Fibroblast of lung (primary cell): ENCODE measurements at places on chromosomes 6 and 20. TPM values are rescaled to one million over a fixed set of nuclear protein-coding genes. Genes with fewer than 3 reads are reported as not detected.

DNA sequence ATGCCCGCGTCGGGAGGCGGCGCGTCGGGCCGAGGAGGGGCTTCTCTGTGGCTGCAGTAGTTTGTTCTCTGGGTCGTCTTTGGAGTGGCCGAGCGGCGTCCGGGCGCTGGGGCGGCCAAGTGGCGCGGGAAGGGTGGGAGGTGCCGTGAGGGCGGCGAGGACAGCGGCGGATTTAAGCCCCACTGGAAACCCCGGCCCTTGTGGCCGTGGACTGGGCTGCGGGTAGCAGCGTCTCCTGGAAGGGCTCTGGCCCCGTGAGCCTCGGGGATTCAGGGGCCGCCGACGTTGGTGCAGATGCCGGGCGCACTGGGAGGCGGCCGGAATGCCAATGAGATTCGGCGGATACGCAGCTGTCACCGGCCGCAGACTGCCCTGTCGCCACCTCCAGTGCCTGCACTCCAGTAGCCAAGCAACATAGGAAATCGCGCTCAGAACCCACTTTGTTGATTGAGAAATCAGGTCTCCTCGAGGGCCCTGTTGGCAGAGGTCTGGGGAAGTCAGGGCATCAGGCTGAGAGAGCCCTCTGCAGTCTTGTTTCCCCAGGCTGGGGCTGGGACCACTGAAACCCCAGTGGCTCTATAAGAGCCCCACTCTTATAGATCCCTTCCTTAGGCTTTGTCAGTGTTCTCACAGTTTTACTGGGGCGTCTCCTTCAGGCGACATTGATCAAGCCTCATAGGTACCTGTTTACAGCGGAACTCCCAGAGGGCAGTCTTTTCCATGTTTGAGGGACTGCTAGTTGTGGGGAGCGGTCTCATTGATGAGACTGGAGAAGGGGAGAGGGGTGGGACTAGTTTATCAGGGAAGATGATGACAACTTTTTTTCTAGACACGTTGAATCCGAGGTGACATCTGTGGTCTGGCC, 642 bp downstream of the GZF1 start:
- no peaks in the 10 kb centered on the region for H3K27me3 ChIP-seq
- DNase-seq: no peak
- H3K36me3 ChIP-seq: peaks cover 5% of the 10 kb centered on the region

DNA sequence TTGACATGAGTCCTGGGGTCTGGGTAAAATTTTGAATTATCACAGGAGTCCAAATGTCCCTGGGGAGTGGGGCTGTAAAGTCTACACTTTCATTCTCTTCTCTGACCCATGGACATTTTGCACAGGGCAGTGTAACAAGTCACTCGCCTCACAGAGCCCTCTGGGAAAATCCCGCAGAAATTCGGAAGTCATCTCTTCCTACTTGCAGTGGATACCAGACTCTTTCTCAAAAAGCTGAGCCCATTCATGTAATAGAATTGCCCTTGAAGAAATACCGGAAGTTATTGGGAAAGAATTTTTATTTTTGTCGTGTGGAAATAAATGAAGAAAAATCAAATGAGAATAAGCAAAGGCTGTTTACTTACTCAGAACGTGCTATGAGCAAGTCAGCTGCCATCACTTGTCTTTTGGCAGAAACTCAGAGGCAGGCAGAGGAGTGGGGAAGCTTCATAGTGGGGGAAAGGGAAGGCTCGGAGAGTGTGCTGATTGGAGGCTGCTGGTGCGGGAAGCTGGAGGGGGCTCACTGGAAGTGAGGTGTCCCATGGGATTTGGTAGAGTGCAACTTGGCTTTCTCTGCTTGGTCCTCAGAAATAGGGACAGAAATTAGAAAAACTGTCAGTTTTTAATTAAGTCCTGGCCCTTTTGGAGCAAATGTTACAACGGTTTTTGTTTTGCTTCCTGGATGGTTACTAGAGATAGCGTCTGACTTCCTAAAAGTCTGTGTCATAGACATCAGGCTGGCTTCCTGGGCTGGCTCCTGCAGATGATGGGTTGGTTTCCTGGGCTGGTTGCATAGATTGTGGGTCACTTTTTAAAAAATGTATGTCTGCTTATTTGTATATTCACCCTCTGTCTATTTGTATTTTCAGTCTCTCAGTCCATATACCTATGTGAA, 79.8 kb upstream of the EEF1E1 start:
- peak; percentile 40 for DNase-seq
- no peak overlapping the region for H3K4me3 ChIP-seq
- H3K4me1 ChIP-seq: peaks cover 12% of the 10 kb centered on the region
- H3K36me3 ChIP-seq: no peaks in the 10 kb centered on the region
- H3K27ac ChIP-seq: no peak overlapping the region
- no peaks in the 10 kb centered on the region for H3K27me3 ChIP-seq

FNDC11 gene
- total RNA-seq: 1.0 and 1.7 TPM in 2 replicates

DNA sequence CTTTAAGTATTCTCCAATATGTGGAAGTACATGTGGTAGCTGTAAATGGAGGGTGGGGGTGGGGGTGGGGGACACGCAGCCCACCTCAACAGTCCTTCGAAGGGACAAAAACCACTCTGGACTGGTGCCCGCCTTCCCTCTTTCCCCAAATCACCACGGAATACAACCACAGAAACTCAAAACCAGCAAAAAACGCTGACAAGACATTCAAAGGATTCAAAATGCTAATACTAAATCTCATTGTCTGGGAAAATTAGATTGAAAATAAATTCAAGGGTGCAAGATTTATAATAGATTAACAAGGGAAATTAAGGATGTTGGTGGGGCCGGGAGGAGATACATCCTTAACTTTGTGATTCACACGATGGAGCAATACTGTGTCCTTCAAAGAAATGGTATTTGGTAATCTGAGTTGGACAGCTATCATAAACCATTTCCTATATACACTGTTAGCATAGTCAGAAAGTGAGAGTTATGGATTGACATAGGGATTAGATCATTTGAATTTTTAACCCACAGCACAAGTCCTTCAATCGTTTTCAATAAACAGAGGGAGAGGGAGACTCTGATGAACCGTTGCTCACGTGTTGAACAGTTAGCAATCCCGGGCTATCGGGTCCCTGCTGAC, 766 bp upstream of the TBC1D22B start:
- peak overlapping the region; percentile 92 for H3K4me3 ChIP-seq
- DNase-seq: no peak
- H3K27me3 ChIP-seq: no peaks in the 10 kb centered on the region
- peaks cover 5% of the 10 kb centered on the region for H3K4me1 ChIP-seq
- H3K27ac ChIP-seq: peak overlapping the region; percentile 97
- H3K36me3 ChIP-seq: no peaks in the 10 kb centered on the region

- no peak overlapping the region for H3K4me3 ChIP-seq
- no peaks in the 10 kb centered on the region for H3K4me1 ChIP-seq
- DNase-seq: no peak
- no peaks in the 10 kb centered on the region for H3K27me3 ChIP-seq
- H3K36me3 ChIP-seq: no peaks in the 10 kb centered on the region
Observed at GRCh38 chr20:20184706-20185105, 132.4 kb downstream of the CFAP61 start.

GNAS-AS1 gene
- 0.33 and 0.51 TPM in 2 replicates for total RNA-seq

DNA sequence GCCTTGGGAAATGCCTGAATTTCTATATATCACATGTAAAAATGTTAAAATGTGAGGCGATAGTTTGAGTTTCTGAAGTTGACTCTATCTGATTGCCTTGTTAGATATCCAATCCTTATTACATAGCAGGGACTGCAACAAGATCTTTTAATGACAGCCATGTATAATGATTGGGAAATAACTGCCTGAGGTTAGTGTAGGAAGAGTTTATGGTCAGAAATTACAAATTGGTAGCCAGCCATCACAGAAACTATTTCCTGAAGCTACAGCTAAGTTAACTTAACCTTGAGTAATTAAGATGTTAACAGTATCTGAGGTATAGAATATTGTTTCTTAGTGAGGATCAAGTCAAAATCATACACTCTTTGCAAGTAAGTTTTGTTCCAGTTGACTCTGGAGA, 41.0 kb downstream of the AKIRIN2 start:
- H3K36me3 ChIP-seq: no peaks in the 10 kb centered on the region
- peak overlapping the region; percentile 43 for H3K27ac ChIP-seq
- no peak overlapping the region for H3K4me3 ChIP-seq
- peaks cover 18% of the 10 kb centered on the region for H3K4me1 ChIP-seq
- H3K27me3 ChIP-seq: no peaks in the 10 kb centered on the region

DNA sequence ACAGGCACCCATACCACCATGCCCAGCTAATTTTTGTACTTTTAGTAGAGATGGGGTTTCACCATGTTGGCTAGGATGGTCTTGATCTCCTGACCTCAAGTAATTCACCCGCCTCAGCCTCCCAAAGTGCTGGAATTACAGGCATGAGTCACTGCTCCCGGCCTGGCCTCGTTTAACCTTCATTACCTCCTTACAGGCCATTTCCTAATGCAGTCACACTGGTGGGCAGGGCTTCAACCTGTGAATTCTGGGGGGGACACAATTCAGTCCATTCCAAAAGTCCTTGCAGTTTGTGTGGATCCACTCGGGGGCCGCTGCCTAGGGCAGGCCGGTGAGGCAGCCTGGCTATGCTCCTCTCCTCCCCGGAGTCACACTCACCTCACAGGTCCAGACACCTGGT, 112.4 kb upstream of the SNX9 start:
- DNase-seq: peak; percentile 52
- no peak overlapping the region for H3K4me3 ChIP-seq
- no peaks in the 10 kb centered on the region for H3K4me1 ChIP-seq
- H3K27ac ChIP-seq: no peak overlapping the region
- H3K27me3 ChIP-seq: peaks cover 10% of the 10 kb centered on the region
- H3K36me3 ChIP-seq: no peaks in the 10 kb centered on the region

GRCh38 chr20:20466341-20466879, 98.5 kb downstream of the INSM1 start:
- peaks cover 2% of the 10 kb centered on the region for H3K4me1 ChIP-seq
- no peak overlapping the region for H3K4me3 ChIP-seq

- no peaks in the 10 kb centered on the region for H3K4me1 ChIP-seq
- peak; percentile 21 for DNase-seq
- no peak overlapping the region for H3K4me3 ChIP-seq
- H3K27ac ChIP-seq: no peak overlapping the region
Observed at GRCh38 chr6:118565311-118565960, 17.3 kb downstream of the PLN start.

DNA sequence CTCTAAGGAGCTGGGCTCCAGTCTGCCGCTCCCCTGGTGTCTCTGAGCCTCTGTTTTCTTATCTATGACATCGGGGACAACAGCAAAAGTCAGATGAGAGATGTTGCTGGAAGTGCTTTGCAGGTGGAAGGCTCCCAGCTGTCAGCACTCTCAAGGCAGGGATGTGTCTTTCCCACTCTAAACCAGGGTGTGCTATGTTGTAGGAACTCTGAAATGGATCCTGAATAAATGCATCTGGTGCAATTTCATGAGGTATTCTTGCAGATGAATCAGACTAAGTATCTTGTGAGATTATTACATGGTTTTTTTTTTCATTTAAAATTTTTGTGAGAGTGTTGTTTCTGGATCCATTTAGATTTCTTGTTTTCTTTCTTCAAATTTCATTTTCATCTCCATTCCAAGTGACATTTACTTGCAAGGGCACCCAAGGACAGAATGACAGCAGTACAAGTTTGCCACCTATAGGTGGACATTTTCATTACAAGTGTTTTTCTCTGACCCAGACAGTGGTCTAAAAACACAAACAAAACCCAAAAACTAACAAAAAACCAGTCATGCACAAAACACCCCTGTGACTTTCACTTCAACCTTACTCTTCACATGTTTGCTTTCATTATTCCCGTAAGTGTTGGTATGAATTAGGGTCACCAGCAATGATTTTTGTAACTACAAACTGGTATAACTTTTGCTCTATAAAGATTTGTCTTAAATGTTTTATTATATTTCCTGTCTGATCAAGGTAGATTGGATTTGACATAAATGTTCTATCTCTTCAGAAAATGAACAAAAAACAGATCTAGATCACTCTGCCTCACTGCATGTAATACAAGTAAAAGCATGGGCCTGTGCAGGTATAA, 14.7 kb upstream of the SIM1 start:
- H3K4me1 ChIP-seq: no peaks in the 10 kb centered on the region
- no peaks in the 10 kb centered on the region for H3K36me3 ChIP-seq
- no peak for DNase-seq
- no peaks in the 10 kb centered on the region for H3K27me3 ChIP-seq
- H3K27ac ChIP-seq: no peak overlapping the region
- H3K4me3 ChIP-seq: no peak overlapping the region

GRCh38 chr6:115891111-115891669, 169.5 kb downstream of the FRK start:
- no peaks in the 10 kb centered on the region for H3K36me3 ChIP-seq
- DNase-seq: peak; percentile 51
- no peaks in the 10 kb centered on the region for H3K4me1 ChIP-seq
- no peak overlapping the region for H3K4me3 ChIP-seq
- no peaks in the 10 kb centered on the region for H3K27me3 ChIP-seq

- peak; percentile 95 for DNase-seq
- no peak overlapping the region for H3K27ac ChIP-seq
- H3K4me3 ChIP-seq: no peak overlapping the region
- H3K27me3 ChIP-seq: no peaks in the 10 kb centered on the region
Observed at GRCh38 chr6:111918825-111919224, 45.6 kb upstream of the FYN start.

- peaks cover 9% of the 10 kb centered on the region for H3K27me3 ChIP-seq
- H3K4me3 ChIP-seq: no peak overlapping the region
- no peak overlapping the region for H3K27ac ChIP-seq
- H3K36me3 ChIP-seq: no peaks in the 10 kb centered on the region
Observed at GRCh38 chr20:21090721-21091120, 15.4 kb downstream of the LINC00237 start.

DNA sequence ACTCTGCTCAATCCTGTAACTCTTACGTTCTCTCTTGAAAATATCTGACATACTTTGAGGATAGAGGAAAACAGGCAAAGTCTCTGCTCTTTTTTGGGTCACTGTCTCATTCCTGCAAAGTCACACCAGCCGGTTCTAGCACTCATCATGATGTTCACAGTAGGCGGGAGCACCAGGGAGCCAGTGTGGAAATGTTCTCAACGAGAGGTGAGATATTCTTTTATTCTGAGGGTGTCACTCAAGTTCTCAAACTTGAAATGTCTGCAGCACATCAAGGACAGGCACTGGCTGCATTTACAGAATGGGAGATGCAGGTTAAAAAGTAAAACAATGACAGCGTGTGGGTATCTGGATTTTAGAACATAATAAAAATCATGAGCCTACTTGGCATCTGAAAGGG, 714.7 kb downstream of the QKI start:
- no peak for DNase-seq
- no peaks in the 10 kb centered on the region for H3K4me1 ChIP-seq
- no peak overlapping the region for H3K27ac ChIP-seq
- H3K27me3 ChIP-seq: no peaks in the 10 kb centered on the region
- no peak overlapping the region for H3K4me3 ChIP-seq
- H3K36me3 ChIP-seq: no peaks in the 10 kb centered on the region

DNA sequence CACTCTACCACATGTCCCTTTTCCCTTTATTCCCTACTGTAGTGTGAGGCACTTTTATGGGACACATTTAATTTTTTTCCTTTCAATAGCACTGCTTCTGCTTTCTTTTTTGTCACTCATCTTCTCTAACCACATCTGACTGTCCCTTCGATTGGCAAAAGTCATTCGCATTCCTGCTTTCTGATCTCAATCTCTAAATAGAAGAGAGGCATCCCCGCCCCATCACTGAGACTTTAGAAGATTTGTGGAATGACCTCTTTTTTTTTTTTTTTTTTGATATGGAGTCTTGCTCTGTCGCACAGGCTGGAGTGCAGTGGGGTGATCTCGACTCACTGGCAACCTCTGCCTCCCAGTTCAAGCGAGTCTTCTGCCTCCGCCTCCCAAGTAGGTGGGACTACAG, 9.1 kb downstream of the ZNF292 start:
- H3K27me3 ChIP-seq: no peaks in the 10 kb centered on the region
- H3K4me1 ChIP-seq: no peaks in the 10 kb centered on the region
- no peaks in the 10 kb centered on the region for H3K36me3 ChIP-seq
- H3K27ac ChIP-seq: peak overlapping the region; percentile 16
- no peak for DNase-seq

GRCh38 chr6:153088796-153089195, 42.3 kb downstream of the RGS17 start:
- peaks cover 8% of the 10 kb centered on the region for H3K4me1 ChIP-seq
- H3K36me3 ChIP-seq: no peaks in the 10 kb centered on the region
- no peaks in the 10 kb centered on the region for H3K27me3 ChIP-seq
- H3K27ac ChIP-seq: no peak overlapping the region
